Activated CD4-positive, alpha-beta T cell treated with anti-CD3 and anti-CD28 coated beads, Interleukin-2, amount 50 U/mL, for 48 hours (primary cell): ENCODE measurements at places on chromosomes 3 and 15.

- DNase-seq = no peak
These were observed 31.2 kb downstream of the CHDH start for GRCh38 chr3:53815067-53815466.

- no peak for DNase-seq
These were observed 106.0 kb upstream of the LINGO1 start for GRCh38 chr15:77738441-77739302.

DNA sequence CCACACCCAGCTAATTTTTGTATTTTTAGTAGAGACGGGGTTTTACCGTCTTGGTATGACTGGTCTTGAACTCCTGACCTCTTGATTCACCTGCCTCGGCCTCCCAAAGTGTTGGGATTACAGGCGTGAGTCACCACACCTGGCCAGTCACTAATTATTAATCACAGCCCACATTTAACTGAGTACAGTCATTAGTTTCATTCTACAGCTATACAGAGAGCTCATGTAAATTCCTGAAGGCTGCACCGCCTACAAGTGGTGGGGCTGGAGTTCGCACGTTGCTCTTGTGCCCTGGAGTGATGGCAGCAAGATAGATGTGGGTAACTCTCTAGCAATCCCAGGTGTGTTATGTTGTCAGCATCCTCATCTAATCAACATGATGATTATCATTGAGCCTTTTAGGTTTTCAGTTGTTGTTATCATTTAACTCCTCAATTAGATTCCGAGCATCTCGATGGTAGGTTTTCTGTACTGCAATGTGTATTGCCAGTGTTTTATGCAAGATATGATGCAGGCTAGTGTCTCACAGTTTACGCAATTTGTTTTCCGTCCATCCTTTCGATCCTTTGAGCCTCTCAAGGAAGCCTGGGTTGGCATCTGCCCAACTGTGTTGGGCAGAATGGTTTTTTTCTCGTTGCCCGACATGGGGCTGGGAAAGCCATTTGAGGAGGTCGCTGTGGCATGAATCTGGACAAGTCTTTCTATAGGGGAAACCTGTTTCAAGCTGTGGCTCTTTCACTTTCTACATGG, 216.3 kb downstream of the LPP start:
- DNase-seq = no peak

GRCh38 chr15:68298882-68299381, 21.4 kb downstream of the FEM1B start:
- DNase-seq = no peak

GRCh38 chr3:61813636-61814035, 252.3 kb downstream of the PTPRG start:
- DNase-seq = no peak

DNA sequence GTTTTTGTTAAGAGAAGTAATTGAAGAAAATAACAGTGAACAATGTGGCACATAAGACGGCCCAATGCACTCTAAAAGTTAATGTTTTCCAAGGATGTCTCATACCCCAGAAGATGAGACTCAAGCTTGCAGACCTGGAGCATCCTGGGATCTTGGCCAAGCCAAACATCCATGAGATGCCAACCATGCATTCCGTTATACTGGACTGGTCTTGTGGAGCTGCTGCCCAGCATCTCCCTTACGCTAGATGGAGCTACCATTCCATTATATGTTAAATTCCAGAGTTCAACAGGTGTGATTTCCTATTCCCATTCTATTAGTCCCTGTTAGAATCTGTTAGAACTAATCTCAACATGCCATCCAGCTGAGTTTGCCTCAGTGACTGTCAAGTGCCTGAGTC, 181.8 kb downstream of the PDCD6IP start:
- DNase-seq = no peak

GRCh38 chr15:33377204-33377603, 66.4 kb downstream of the RYR3 start:
- no peak for DNase-seq

DNA sequence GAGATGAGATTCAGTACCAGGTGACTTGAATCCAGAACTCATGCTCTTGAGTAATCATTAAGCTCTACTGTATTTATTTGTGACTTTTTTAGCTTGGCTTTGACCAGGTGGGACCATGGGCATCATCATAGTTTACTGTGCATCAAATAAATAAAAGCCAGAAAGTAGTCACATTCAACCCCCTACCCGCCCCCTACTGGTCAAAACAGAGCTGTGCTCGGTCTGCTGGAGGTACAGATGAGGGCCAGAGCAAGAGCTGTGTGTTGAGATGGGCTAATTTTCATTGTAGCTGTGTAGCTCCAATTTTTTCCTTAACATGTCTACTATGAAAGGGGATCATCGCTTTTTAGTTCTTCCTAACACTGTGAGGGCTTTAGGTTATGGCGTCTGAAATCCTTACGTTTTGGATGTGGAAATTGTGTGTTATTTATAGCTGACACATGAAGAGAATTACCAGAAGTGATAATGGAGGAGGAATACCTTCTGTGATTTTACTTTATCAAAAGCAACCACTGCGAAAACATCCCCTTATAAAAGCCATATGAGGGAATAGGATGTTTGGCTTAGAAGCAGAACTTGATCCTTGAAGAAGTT, 375.1 kb downstream of the PTPRG start:
- DNase-seq = peak; percentile 5

DNA sequence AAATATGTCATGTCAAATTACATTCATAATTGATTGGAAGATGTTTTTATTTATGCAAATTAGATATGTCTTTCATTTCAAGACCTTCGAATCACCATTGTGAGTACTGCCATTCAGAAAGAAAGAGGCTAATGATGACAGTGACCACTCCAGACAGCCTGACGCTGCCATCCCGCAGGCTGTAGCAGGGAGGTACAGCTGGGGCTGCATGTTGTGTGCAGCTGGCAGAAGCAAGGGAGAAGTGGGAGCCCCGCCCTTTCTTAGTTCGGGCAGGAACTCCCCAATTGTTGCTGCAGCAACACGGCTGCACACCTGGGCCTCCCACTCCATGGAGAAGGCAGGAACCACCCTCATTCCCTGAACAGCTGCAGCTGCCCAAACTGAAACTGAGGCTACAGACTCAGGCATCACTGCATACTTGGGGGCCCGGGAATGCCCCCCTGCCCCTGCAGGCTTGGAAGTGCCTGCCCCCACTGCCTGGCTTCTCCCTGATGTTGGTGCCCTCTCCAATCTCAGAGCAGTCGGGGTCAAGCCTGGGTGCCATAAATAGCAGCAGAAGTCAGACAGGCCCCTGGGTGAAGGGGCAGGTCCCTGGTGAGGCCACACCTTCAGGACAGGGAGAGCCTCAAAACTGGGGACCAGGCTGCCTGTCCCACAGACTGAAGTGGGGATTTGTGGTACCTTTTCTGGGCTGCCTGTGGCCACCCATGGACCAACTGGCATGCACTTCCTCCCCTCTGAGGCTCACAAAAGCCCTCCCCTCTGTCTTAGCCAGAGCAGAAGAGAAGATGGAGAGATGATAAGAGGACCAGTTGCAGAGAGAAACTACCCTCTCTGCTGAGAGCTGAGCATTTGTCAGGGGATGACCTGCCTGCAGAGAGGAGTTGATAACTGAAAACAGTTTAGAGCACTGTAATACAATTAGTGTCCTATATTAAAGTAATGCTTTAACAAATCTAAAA, 964.6 kb downstream of the SI start:
- DNase-seq = no peak

- DNase-seq = peak; percentile 30
These were observed 29.4 kb upstream of the AP4E1 start for GRCh38 chr15:50879016-50879617.

GRCh38 chr3:50515565-50516439, 12.4 kb upstream of the CACNA2D2 start:
- DNase-seq = no peak

- DNase-seq = no peak
These were observed 44.9 kb upstream of the DGKG start for GRCh38 chr3:186406669-186407635.

GRCh38 chr15:74955796-74956647, 550 bp downstream of the RPP25 start:
- DNase-seq = peak; percentile 81

GRCh38 chr15:28991236-28992171, 105.7 kb downstream of the APBA2 start:
- no peak for DNase-seq

DNA sequence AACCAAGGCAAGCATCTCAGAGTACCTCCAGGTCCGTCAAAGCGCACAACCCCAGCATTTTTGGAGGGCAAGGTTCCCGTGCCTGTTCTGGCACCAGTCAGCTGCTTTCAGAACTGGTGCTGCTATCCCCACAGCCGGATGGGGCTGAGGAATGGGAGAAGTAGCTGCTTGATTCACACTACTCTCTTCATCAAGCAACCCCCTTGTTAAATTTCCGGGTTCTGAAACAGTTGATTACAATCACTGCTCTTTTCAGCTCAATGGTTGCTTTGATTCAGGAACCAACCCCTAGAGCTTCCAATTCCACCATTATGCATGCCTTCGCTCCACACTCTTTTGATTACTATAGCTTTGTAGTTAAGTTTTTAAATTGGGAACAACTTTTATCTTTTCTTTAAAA, 12.3 kb upstream of the UBA7 start:
- DNase-seq = no peak

GRCh38 chr3:152428577-152428976, 159.8 kb downstream of the MBNL1 start:
- DNase-seq = no peak

GRCh38 chr3:60101621-60102020, 1051.8 kb upstream of the CFAP20DC start:
- no peak for DNase-seq

DNA sequence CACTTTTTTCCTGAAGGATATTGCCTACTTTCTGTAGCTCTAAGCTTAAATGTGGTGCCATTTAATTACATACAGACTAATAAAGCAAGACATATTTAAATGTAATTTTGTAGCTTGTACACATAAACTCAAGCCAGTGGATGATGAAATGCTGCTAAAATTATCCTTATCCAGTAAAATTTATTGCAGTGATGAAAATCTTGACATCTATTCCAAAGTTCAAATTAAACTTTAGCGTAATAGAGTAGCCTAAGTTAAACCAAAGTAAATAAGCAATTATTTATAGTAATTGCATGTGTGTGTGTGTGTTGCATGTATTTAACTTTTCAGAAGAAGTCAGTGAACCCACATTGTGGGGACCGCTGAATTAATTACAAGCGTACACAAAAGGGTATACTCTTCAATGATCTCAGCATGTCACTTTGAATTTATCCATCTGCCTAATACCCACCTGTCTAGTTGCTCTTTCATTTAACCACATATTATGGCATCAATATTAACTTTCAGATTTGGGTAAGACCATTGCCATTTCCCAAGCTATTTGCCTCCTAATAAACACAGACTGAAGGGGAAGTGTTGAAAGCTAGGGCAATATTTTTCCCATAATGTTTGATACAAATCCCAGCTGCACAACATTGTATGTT, 85.0 kb downstream of the MECOM start:
- no peak for DNase-seq

DNA sequence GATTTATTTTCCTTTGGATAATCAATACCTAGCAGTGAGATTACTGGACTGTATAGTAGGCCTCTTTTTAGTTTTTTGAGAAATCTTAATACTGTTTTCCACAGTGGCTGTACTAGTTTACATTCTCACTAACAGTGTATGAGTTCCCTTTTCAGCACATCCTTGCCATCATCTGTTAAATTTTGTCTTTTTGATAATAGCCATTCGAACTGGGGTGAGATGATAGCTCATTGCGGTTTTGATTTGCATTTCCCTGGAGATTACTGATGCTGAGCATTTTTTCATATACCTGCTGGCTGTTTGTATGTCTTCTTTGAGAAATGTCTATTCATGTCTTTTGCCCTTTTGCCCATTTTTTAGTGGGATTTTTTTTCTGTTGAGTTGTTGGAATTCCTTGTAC, 210.8 kb downstream of the CGGBP1 start:
- DNase-seq = no peak

GRCh38 chr3:111691293-111691909, 96.3 kb upstream of the ZBED2 start:
- DNase-seq = no peak

DNA sequence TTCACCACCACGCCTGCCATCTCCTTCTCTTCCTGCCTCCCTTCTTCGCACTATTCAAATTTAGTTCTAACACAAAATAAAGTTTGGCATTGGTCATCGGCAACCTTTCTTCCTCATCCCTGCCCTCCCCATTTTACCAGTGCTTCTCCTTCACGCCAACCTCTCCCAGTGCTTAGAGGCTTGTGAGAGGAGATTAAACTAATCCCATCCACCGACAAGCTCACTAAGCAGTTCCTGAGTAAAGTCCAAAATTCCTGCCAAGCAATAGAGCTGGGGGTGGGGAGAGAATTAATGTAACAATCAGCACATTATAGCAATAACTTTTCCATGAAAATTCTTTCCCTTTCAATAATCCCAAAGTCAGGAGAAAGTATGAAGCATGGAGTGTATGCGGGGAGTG, 157.4 kb upstream of the GMNC start:
- no peak for DNase-seq

DNA sequence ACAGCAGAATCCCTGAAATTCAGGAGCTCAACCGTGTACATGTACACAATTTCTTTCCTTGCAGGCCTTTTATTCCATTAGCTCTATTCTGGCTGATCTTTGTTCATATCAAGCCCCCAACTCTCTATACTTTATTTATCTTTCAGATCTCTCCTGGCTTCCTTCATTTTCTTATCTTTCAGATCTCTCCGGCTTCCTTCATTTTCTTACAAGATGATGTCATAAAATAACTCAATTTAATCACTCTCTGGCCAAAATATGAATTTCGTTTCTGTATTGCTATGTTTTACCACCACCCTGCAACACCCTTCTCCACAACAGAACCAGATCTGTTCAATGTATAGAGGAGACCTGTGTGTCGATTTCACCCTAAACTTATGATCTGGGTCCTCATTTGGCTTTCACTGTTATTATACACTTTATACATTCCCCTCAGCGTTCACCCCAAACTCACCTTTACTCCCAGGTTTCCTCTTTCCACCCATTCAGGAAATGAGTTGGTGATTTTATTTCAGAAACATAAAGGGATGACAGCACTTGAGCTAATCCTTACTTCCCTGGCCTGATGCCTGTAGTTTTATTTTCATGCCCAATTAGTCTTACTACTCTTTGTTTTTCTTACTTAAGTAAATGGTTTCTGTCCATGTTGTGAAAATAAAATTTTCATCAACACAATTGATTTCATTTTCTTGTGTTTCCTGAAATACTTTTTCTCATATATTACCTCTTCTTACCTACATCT, 195.5 kb downstream of the BCHE start:
- no peak for DNase-seq

DNA sequence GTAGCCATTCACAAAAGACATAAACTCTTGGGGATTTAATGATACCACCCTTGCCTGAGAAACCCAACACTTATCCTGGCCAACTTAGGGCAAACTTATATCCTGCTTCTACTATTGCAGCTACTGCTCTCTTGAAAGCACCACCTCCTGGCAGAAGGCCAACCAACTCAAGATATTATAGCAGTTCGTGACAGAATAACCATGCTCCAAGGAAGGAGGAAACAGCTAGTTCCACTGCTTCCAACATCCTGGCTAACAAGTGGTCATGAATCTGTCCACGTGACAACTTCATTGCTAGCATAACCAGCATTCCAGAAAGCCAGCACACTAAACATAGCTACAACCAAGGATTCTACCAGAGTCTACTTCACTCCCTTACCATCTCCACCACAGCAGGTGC, 1037.5 kb downstream of the TBL1XR1 start:
- DNase-seq = no peak
